ENCODE measurements at places on chromosomes 7 and 10.

GRCh38 chr7:4629287-4629895, 52.7 kb upstream of the FOXK1 start:
- DNase-seq, result no peak

DNA sequence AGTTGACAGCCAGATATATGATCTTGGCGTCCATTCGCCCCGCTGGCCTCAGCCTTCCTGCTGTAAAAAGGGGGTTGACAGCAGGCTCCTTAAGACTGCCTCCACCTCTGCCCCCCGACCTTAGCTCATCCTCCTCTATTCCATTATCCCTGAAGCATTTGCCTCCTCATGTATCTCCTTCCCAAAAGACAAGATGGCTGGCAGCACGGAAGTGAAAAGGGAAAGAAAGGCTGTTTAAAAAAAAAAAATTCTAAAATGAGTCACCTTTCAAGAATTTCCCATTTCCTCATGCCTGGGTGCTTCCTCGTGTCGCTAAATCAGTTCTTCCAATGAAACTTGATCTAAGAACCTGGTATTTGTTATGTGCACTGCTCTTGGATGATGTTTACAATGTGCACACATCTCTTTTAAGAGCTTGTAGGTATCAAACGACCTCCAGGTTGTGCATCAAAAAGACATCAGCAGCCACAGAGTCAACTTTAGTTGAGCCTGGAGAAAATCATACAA, 1.7 kb downstream of the SCRN1 start:
- DNase-seq, result peak; percentile 79

DNA sequence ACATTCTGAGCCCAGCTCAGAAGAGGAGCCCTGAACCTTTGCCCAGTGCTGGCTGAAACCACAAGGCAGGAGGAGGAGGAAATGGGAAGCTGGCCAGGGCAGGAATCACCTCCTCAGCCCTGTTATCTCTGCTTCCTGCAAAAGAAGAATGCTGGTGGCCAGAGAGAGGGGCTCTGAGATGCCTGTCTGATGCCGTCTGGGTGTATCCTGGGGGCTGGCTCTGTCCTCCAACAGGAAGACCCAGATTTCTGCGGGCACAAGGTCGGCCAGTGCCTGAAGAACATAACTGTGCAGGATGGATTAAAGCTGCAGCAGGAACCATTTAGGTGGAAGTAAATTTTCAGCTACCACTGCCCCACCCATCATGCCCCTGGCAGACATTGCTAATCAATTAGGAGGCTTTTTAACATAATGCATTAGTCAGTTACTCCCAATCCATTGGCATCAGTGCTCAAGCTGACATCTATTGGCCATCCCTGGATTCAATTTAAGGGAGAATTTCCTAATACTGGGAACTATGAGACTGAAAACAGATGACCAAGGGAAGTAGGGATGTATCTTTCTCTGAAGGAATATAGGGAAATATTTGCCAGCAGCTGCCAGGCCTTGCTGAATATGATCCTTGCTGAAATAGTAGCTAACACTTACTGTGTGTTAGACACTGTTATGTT, 67.7 kb downstream of the COL13A1 start:
- DNase-seq, result peak; percentile 15

DNA sequence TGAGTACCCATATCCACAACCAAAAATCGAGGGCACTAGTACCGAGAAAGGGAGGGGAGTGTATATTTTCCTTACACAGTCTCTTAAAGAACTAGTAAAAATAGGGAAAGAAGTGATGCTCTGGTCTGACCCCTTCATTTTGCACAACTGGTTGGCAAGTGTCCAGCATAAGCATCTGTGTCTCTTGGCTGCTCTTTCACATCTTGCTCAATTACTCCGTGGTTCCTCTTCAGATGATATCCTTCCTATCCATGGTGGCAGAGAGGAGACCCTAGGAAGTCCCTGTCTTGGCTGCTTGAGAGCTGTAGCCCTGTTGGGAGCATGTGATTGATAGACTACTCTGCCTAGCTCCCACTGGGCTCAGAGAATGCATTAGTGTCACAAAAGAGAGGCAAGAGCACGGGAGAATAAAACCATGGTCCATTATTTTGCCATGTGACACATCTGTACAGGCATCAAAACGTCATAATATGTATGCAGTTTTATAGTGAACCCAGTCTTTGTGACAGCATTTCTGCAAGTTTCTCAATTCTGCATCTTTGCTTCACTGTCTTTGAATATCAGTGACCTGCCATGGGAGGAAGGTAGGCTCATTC, 111.8 kb upstream of the ANKRD1 start:
- DNase-seq, result no peak

GRCh38 chr7:2197436-2198155, 35.1 kb downstream of the MAD1L1 start:
- DNase-seq, result no peak

GRCh38 chr7:140673774-140674155, 1.0 kb downstream of the ADCK2 start:
- no peak for DNase-seq

DNA sequence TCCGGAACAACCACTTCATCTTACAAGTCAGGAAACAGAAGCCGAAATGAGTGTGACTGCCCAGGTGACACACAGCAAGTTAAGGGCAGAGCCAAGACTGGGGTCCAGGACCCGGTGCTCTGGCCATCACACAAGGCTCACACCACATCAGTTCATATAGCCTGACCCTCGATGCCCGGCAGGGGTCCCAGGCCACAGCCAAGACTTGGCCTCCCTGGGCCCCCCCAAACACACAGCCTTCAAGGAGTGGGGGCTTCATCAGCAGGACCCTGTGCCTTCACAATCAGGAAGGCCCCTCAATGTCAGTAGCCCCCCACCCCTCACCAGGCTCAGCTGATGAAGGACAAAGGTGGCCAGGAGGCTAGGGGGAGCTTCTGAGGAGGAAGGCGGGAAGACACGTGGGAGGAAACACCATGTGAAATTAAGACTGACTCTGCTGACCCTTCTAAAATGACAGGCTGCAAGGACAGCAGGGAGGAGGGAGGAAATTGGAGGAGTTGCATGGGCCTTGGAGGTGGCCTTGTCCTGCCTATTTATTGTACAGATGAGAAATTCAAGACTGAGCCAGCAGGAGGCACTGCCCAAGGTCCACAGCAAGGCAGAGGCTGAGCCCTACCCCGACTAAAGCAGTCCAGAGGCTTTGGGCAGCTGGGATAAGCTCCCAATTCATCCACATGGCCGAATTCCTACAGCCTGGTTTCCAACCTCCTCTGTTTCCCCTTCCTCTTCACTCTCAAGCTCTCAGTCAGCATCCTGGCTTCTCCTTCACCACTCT, 216.1 kb upstream of the ZMIZ1 start:
- peak; percentile 35 for DNase-seq

- no peak for DNase-seq
These were observed 99.7 kb upstream of the FZD1 start for GRCh38 chr7:91164506-91164905.

DNA sequence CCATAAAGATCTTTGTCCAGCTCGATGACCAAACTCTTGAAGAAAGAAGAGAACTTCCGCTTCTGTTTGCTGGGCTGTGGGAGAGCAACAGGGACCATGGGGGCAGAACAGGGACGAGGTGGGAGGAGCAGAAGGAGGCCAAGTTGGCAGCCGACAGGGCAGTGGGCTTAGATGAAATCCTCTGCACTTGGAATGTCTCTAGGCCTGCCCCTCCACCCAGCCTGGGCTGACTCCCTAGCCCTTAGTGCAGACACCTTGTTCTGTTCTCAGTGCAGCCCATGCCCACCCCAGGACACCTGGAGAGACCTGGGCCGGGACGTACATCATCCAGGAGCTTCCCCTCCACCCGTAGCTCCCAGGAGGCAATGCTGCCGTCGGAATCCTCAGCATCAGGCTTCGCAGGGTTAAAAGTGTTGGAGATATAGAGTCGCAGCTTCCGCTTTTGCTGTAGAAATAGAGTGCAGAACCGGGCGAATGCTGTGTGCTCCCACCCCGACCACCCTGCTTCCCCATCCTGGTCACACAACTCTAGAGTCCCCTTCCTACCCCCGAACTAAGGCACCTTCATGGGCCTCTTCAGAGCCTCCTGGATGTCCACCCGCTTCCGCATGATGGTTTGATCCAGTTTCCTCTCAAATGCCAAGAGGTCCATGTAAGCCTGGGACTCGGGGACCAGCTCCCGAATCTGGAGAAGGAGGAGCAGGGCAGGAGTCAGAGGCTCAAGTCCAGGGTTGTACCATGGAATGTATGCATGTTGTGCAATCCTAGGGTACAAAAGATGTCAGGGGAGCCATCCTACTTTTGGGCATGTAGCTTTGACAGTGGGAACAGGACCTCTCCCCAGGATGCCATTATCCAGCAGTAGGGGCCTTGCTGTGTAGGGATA, 6.1 kb downstream of the SMARCD3 start:
- no peak for DNase-seq

DNA sequence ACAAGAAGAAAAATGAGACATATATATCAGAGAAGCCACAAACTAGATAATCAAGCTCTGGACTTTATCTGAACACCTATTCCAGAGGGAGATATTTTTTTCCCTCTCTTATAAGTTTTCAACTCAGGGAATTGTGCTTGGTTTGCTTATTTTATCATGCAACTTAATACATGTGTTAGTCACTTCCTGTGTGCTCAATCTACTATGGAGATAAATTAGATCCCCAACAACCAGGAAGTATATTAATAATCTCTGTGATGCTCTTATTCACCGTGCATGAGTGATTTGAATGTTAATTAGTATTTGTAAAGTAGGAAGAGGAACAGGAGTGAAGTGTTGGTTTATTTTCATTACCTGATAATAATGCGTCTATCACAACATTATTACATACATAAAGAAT, 38.8 kb upstream of the ZNF365 start:
- no peak for DNase-seq

GRCh38 chr7:19146699-19147098, 1.5 kb upstream of the FERD3L start:
- peak; percentile 5 for DNase-seq
